ENCODE measurements at places on chromosomes 4 and X.

DNA sequence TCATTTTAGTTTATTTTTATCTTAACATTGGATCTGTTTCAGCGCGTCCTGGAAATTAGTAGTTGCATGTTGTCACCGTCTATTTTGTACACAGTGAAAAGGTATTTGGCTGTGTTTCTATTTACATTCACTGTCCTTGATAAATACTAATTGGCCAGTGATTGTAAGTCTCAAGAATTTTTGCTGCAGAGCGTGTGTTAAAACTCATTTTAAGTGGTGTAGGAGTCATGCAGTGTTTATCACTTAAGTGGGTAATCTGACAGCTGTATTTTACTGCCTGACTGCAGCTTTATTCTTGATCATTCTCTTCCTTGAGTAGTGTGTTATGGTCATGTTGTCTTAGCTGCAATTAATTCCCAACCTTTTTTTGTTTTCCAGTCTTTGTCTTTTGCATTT, 9.8 kb downstream of the GUCY1A1 start:
- no peak for DNase-seq

DNA sequence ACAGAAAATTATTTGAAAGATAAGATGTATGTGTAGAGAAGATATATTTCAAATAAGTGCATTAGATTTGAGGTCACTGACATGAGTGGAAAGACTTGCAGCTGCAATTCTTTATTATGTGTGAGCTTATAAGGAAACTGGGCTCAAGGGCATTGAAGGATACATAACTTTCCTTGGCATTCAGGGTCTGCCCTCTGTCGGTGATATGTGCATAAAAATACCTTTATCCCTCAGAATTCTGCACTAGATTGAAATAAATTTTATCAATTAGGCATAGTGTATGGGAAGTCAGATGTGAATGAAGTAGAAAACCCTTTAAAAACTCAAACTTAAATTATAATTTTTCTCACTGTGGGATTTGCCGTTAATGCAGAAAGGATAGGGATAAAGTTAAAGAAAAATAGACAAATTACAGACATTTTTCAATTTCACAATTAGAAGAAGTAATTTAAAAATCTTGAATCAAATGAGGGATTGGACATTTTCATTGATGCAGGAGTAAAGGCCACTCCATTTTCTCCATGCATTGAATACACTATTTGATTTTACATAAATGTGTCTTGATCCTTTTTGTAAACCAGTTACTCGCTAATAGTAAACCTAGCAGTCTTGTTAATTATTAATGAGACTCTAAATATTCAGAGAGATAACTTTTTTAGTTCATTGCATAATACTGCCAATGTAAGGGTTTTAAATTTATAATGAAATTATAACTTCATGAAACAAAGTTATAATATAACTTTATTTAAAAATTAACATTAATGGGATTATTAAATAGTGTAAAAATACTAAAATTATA, 21.0 kb upstream of the ETNPPL start:
- no peak for DNase-seq

DNA sequence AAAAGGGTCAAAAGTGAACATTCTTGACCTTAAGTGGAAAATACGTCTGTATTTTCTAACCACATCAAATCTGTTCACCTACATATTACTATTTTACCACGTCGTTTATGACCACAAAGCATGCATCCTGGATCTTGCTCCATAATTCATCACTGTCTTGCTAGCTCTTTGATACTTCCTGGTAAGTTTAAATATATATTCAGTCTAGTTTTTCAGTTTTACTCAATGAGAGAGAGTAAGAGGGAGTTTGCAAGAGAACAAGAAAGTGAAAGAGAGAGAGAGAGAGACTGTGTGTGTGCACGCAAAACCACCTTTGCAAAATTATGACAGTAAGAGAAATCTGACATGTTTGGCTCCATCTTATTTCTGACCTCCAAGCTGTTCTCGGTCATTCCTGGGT, 173.7 kb upstream of the GALNTL6 start:
- DNase-seq, result no peak

DNA sequence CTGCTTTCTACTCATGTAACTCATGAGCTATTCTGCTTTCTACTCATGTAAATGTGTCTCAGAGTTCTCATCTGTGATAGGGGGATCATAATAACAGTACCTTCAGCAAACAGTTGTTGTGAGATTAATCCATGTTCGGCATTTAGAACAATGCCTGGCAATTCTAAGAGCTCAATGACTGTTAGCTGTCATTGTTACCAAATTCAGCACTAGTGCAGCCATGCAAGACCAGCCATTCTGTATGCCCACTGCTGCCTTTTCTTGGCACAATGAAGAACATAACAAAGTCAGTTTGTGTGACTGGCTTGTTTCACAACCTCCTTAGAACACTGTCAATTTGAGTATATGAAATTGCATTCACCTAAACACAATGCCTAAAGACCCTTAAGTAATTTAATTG, 163.2 kb downstream of the ANK2 start:
- no peak for DNase-seq

GRCh38 chr4:38242822-38243387, 282.7 kb downstream of the PTTG2 start:
- no peak for DNase-seq

DNA sequence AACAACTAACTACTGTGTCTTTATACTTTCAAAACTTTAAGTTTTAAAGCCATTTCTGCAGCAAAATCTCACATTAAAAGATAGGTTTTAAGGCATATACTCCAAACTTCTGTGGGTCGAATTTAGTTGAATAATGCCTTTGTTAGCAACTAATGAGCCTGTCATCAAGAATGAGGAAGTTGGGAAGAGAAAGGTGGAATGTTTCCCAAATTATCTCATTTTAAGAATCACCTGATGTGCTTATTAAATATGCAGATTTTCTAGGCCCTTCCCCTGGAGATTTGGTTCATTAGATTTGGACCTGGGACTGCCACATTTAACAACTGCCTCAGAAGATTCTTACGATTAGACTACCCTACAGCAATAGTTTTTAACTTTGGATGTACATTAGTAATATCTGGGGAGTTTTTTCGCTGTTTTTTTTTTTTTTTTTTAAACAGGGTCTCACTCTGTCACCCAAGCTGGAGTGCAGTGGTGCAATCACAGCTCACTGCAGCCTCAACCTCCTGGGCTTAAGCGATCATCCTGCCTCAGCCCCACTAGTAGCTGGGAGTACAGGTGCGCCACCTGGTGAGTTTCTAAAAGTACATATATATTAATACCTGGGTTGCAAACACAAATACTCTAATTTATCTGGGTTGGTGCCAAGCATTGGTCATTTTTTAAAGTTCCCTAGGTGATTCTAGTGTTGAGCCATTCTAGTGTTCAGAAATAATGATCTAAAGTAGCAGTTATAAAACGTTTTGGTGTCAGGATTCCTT, 16.1 kb upstream of the TASL start:
- DNase-seq, result no peak

All from stimulated activated CD4-positive, alpha-beta T cell treated with anti-CD3 and anti-CD28 coated beads, Interleukin-12 subunit alpha, Interleukin-12 subunit beta, amount 100 ng/mL, for 24 hours (primary cell).